ENCODE measurements at places on chromosomes 13 and 19.

- DNase-seq: no peak
These were observed 720.6 kb downstream of the EFNB2 start for GRCh38 chr13:105814902-105815250.

DNA sequence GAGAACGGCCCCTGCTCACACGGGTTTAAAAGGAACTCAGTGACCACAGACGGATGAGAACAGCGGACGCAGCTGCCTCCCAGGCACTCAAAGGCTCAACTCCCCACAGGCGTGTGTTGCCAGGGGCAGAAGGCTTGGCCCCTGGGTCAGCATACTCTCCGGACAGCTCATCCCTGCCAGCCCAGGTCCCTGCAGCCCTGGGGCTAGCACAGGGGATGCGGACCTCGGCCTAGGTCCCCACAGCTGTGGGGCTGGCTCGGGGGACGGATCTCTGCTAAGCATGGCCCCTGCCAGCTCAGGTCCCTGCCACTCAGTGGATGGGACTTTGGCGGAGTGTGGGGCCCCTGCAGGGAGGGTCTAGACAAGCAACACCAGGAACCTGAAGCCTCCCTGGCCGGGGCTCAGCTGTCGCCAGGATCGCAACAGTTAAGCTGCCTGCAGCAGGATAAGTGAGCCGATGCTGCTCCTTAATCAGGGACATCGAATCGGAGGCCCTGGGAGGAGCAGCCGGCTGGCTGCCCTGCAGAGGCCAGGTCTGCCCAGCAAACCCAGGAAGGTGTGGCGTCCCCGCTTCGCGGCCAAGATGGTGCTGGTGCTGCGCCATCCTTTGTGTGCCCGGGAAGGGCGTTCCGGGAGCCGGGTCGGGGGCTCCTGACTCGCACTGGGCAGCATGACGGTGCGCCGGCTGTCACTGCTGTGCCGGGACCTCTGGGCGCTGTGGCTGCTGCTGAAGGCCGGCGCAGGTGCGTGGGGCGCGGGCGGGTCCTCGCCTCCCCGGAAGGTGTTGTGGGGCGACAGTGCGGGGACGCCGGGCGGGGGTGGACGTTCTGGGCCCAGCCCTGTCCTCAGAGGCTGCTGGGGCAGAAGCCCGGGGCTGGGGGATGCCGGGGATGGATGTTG, 32.5 kb downstream of the MCF2L start:
- DNase-seq: no peak

DNA sequence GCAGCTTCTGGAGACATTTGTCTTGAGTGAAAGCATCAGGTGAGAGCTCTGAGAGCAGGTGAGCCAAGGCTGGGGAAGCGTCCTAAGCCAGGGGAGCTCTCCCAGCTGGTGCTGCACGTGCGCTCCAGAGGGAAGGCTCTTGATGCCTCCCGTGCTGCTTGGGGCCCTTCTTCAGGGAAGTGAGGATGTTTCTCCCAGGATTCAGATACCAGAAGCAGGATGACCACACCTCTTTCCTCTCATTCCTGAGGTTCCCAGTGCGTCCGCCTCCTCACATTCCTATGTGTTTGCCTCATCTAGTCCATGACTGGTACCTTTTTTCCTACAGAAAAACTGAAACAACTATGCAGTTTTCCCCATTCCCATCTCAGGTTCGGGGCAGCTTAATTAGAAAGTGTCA, 231.0 kb upstream of the IRS2 start:
- DNase-seq: peak; percentile 80

DNA sequence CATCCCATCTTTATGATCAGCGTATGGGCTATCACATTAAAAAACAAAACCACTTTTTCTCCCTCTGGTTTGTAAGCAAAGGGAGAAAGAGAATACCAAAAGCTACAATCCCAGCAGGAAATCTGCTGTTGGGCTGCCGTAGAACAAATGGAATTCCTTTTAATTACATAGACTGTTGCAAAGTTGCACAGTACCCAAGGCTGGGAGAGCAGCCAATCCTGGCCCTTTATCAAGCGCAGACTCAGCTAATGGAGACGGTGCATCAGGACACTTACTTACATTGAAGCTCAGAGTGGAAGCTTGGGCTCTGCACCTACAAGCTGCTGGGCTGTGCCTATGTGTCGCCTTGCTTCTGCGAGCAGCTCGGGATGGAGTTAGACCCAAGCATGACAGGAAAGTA, 15.2 kb downstream of the CCNA1 start:
- DNase-seq: no peak

- DNase-seq: no peak
These were observed 514.0 kb downstream of the KLF5 start for GRCh38 chr13:73572824-73573223.

GRCh38 chr13:98652721-98653462, 76.0 kb upstream of the STK24 start:
- no peak for DNase-seq

- no peak for DNase-seq
These were observed 25.0 kb upstream of the FXYD3 start for GRCh38 chr19:35090506-35091214.

DNA sequence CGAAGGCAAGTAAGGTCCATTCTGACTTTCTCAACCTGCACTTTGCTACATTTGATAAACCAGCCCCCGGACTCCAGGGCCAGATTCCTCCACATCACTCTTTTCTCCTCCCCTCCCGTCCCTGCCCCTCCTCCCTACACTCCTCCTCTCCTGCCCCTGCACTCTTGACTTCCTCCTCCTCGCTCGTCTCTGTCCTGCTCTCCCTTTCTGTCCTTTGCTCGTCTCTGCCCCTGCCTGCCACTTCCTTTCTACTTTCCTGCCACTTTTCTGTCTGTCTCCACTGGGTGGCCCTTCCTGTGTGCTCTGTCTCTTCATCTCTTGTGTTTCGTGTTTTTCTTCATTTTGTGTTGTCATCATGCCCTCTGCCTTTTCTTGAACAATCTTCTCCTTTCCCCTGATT, 7.0 kb downstream of the U2AF2 start:
- no peak for DNase-seq

GRCh38 chr13:92842145-92842544, 384.5 kb upstream of the GPC6 start:
- DNase-seq: peak; percentile 49

- no peak for DNase-seq
These were observed 67.9 kb downstream of the FOXO1 start for GRCh38 chr13:40598569-40598968.

DNA sequence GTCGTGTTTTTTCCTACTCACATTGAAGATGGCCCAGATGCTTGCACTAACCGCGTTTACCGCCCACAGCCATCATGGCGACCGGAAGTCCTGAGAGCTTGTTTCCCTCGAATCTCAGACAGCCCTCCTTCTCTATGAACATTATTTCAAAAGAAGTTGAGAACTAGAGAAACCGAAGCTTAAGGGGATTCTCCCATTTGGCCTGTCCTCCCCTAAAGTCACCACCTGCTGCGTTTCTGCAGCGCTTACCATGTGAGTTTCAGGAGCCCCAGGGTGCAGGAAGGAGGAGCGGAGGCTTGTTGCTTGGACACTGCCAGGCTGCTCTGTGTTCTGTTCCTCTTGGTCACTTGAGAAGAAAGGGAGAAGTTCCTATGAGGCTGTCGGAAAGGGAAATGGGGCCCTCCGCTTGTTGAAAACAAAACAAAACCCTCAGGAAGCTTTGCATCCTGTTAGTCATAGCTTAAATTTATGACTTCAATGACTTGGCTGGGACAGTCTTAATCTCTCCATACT, 6.2 kb downstream of the CARD8 start:
- no peak for DNase-seq

- DNase-seq: no peak
These were observed 7.9 kb downstream of the DCAF15 start for GRCh38 chr19:13959962-13960862.

GRCh38 chr13:23081220-23081619, 99.6 kb upstream of the SGCG start:
- DNase-seq: no peak

- no peak for DNase-seq
These were observed 30.7 kb upstream of the ZNF429 start for GRCh38 chr19:21474671-21475181.

GRCh38 chr19:45779231-45780145, 2.8 kb downstream of the DMPK start:
- DNase-seq: no peak

DNA sequence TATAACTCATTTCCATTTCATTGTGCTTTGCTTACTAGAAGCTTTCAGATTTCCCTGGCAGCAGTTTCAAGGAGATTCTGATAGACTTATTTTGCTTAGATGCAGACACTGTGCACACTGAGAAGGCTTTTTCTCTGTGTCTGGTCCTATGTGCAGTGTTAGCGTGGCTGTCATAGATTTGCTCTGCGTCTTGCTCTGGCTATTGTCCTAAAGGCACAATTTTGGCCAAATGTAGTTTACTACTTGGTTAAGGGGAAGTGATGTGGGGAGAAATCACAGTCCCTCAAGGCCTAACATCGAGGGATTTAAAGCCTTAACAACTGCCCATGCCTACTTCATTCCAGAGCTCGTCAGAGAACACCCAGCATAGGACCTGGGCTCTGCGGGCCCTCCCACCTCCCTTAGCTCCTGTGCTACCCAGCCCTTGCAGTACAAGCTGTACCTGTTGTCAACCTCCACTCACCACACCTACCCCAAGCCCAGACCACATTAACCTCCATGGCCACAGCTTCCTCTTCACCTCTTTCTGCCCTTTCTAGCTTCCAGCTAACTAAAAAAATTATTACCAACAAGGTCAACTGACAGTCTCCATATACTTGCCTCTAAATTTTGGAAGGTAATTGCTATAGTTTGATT, 38.9 kb upstream of the KATNAL1 start:
- DNase-seq: no peak

GRCh38 chr13:94712812-94713560, 641 bp upstream of the SOX21 start:
- peak; percentile 4 for DNase-seq

GRCh38 chr19:45249261-45250033, 1.6 kb upstream of the MARK4 start:
- DNase-seq: no peak

GRCh38 chr13:19592657-19593180, 31.4 kb upstream of the TPTE2 start:
- DNase-seq: no peak

DNA sequence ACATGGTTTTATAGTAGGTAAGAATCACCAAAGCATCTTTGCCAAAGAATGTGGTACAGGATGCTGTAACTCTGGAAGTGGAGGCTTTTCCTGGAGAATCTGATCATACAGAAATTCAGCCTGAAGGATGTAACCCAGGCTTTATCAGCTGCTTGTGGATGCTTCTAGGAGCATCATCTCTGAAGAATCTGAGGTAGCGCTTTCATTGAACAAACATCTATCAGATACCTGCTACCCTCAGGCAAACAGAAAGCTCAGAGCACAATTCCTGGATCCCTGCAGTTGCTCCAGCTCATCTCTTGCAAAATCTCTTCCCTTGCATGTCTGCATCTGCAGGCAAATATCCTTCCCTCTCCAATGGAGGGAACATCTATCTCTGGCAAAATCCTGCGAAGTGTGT, 9.3 kb downstream of the FAM124A start:
- no peak for DNase-seq

GRCh38 chr19:2013683-2013961, 1.9 kb downstream of the BTBD2 start:
- no peak for DNase-seq

- DNase-seq: no peak
These were observed 41.7 kb downstream of the XPO4 start for GRCh38 chr13:20860844-20861243.

DNA sequence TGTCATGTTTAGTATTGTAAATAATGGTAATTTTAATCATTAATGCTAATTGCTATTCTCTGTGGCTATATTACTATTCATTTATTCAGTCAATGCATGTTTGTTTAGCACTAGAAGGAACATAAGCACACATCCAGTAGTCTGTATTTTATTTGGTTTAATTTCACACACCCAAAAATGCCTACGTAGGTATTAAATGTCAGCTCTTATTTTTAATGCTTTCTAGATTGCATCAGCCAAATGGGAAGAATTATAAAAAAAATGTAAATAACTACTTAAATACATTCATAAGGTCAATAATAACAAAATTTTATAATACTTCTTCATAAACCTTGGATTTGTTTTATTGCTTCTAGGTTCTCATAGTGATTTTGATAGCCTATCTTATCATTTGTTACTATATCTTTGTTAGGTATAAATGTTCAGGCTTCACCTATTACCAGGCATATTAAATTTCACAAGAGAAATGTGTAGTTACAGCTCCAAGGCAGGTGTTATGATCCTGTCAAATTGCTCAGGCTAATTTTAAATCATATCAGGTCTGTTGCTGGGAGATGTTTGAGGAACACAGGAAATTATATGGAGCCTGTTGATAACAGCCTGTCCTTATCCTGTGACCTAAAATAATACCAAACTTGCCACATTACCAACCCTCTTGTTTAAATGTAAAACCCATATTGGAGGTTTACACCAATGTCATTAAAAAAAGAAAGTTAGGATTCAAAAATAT, 34.4 kb downstream of the ITGBL1 start:
- DNase-seq: no peak

DNA sequence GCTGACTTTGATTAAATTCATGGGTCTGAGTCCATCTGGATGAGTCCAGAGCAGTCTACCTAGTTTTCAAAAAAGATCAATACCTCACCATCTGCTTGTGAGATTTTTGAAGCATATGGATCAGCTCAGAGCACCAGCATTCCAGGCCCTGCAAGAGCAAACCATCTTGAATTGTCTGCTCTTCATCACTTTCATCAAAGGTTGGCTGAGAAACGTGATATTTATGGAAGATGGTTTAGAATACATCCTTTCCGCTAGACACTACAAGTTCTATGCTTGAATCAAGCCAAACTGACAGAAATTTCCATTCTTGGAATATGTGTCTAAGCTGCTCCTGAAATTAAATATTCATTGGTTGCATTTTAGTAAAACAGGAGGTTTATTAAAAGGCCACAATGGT, 190.3 kb downstream of the KCNRG start:
- no peak for DNase-seq

- DNase-seq: no peak
These were observed 7.9 kb upstream of the STK24 start for GRCh38 chr13:98584668-98585397.

DNA sequence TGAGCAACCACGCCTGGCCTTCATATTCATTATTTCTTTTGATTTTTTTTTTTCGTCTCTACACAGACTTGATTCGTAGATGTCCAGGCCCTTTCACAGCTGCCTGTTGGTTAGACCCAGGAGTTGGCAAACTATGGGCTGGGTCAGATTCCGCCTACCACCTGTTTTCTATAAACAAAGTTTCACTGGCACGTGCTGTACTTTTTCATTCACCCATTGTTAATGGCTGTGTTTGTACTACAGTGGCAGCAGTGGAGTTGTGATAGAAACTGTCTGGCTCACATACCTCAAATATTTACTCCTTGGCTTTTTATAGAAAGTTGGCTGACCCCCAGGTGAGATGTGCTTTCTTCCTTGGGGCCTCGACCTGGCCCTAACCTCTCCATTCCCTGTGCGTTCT, 72.9 kb upstream of the TEX29 start:
- no peak for DNase-seq

- no peak for DNase-seq
These were observed 81.8 kb upstream of the SIAH3 start for GRCh38 chr13:45933203-45933908.

- no peak for DNase-seq
These were observed 9.3 kb upstream of the RCBTB2 start for GRCh38 chr13:48542138-48542537.
